ENCODE measurements at places on chromosomes 6 and 20. TPM values are rescaled to one million over a fixed set of nuclear protein-coding genes. Genes with fewer than 3 reads are reported as not detected.

GRCh38 chr6:41088451-41088850 is 15.7 kb downstream of the NFYA start:
- peak; percentile 43 for DNase-seq

- no peak for DNase-seq
These were observed 6.9 kb upstream of the DLL1 start for GRCh38 chr6:170297576-170298330.

DNA sequence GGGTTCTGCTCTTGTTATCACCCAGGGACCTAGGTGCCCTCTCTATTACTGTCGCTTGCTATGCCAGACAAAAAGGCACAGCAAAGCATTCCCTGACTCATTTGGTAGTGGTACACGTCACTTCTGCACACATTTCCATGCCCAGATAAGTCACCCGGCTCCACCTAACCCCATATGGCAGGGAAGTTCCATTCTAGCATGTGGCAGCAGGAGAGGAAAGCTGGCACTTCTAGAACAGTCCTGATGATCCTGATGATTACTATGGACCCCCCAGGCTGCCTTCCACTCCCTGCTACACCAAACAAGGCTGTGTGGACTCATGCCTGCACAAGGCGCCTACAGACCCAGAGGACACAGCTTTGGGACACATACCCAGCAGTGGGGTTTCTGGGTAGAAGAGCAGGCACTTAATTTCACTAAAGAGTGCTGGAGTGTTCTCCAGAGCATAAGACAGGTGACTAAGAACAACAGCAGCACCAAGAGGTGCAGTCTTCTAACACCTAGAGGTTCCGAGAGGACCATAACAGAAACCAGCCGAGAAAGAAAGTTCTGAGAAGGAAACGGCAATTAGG is 53.5 kb upstream of the NELFCD start:
- DNase-seq: no peak

GRCh38 chr6:47075168-47075567 is 33.0 kb upstream of the ADGRF1 start:
- DNase-seq: no peak

DNA sequence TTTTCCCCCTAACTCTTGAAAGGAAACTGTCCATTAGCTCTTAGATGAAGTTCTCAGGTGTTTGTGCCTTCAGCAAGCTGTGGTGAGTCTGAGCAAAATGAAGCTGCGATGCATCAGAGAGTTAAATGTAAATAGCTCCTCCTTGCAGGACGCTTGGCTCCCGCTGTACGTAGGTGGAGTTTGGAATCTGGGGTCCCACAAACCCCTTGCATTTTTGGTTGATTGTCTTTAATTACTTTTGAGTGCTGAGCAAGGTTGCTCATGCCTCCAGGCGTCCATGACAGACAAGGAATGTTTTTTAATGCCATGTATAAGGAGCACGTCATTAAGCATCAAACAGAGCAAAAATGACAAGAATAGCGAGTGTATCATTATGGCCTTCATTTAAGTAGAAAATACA is 300.5 kb downstream of the TFAP2C start:
- no peak for DNase-seq

GRCh38 chr6:56334937-56335336 is 87.6 kb upstream of the COL21A1 start:
- no peak for DNase-seq

- DNase-seq: peak; percentile 62
These were observed 142.9 kb upstream of the OLIG3 start for GRCh38 chr6:137637121-137637520.

- DNase-seq: peak; percentile 47
These were observed 43.4 kb upstream of the CDYL start for GRCh38 chr6:4732691-4733315.

GRCh38 chr6:74404366-74404765 is 708.4 kb downstream of the CD109 start:
- DNase-seq: no peak

GRCh38 chr20:47317127-47317895 is 39.2 kb downstream of the ZMYND8 start:
- peak; percentile 76 for DNase-seq

GRCh38 chr6:106966229-106966628 is 8.3 kb downstream of the CD24 start:
- DNase-seq: no peak

DNA sequence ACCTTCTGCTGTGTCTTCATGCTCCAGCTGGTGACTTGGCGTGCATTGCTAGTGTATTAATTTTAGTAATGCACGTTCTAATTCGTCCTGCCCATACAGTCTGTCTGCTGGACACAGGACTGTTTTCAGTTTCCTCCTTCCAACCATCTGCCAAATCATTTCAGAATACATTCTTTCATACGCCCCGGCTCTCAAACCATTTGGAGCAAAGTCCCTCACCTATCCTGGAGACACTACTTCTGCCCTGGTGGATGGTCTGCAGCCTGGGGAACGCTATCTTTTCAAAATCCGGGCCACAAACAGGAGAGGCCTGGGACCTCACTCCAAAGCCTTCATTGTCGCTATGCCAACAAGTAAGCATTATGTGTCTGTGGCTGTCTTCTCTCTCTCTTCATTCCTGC is 60.5 kb downstream of the FNDC1 start:
- DNase-seq: no peak

DNA sequence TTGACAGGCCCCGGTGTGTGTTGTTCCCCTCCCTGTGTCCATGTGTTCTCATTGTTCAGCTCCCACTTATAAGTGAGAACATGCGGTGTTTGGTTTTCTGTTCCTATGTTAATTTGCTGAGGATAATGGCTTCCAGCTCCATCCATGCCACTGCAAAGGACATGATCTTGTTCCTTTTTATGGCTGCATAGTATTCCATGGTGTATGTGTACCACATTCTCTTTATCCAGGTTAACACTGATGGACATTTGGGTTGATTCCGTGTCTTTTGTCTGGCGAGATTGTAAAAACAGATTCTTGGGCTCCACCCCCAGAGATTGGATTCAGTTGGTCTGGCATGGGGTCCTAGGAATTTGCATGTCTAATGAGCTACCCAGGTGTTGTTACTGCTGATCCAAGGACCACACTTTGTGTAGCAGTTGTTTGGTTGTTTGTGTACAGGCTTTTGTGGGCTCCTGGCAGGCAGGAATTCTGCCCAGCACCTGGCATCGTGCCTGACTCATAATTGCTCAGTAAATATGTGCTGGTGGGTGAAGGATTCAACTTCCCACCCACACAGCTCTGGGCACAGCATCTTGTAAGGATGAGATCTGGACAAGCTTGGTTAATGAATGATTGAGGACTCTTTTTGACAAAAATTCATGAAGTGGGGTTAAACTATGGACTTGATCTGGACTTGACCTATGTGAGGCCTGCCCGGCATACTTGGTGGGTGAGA is 5.2 kb downstream of the TOX2 start:
- DNase-seq: no peak

- no peak for DNase-seq
These were observed 526.4 kb downstream of the QKI start for GRCh38 chr6:163940705-163941623.

GRCh38 chr6:154579485-154579884 is 69.0 kb upstream of the CNKSR3 start:
- DNase-seq: no peak

DNA sequence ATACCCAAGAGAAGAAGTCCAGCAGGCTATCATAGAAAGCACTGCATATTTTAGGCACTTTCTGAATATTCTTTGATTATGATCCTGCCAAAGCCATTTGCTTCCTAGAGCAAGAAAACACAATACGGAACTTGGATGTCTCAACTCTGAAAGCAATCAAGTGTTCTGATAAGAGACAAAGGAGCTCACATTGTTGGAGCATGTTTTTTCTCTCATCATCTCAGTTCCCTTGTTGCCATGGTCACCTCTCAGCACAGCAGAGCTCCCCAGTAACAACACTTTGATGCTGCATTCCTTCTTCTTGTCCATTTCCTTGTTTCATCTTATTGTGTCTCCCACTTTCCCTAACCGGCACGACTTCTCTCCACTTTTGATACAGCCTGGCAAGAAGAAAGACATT is 168.7 kb upstream of the FUT9 start:
- DNase-seq: no peak

DNA sequence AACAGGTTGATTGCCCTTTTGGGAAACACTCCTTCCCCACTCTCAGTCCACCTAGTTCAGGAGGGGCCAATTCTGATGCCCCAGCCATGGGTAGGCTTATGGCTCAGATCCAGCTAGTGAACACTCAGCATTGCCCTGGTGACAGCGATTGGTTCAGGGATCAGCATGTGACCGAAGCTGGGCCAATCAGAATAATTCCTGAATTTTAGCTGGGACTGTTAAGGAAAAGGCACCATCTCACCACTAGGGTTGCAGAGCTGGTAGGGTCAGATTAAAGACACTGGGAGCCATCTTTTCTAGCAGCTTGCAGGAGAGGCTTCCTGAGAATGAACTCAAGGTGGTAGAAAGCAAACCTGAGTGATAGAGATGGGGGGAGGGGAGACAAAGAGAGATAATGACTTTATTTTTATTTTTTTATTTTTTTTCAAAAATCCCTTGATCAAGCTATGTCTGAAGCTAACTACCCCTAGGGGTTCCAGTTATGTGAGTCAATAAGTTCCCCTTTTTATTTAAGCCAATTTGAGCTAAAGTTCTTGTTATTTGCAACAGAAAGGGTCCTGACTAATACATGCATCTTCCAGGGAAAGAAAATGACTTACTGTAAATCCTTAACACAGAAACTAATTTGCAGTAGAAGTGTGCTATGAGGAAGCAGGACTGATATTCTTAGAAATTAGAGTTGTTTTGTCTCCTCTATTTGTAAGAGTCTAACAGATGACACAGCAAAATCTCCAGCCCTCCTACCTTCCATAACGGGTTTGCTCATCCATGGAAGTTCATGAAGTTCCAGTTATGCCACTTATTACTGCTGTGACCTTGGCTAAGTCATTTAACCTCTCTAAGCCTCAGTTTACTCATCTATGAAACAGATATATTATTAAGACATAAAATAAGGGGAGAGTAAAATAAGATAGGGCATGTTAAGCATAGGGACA is 44.7 kb downstream of the EYA2 start:
- no peak for DNase-seq

- DNase-seq: no peak
These were observed 77.8 kb upstream of the TGM3 start for GRCh38 chr20:2217857-2218539.

GRCh38 chr6:158467923-158468322 is 92.0 kb upstream of the TMEM181 start:
- DNase-seq: no peak

GRCh38 chr6:43454696-43455530 is 435 bp downstream of the DLK2 start:
- peak; percentile 81 for DNase-seq

DNA sequence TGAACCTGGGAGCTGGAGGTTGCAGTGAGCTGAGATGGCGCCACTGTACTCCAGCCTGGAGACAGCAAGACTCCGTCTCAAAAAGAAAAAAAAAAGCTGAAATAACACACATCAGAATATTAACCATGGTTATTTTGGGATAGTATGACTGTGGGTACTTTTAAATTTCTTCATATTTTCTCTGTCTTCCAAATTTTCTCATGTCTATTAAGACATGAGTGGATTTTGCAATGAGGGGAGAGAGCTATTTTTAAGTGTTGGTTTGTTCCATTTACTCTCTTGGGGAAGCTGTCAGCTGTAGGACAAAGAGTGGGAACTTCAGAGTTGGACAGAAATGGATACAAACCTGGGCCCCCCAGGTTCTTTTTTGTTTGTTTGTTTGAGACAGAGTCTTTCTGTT is 10.3 kb downstream of the ADISSP start:
- DNase-seq: no peak

DNA sequence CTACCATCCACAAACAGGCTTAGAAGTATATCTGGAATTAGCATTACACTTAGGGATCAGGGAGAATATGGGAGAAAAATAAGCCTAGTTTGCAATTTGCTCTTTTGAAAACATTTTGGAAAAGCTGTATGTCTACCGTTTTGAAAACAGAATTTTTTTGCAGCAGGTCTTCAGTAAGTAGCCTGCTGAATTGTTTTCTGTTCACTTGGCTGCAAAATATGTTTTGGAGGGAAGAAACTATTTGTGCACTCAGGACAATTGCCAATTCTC is 39.6 kb downstream of the ILRUN start:
- no peak for DNase-seq

The COL11A2 gene
- polyA plus RNA-seq: 2.3 TPM

The SLC17A2 gene
- polyA plus RNA-seq: 0.54 TPM

The IPCEF1 gene
- 2.7 TPM for polyA plus RNA-seq

The ID4 gene
- polyA plus RNA-seq: 17.9 TPM

The SLC22A1 gene
- 1.4 TPM for polyA plus RNA-seq

The NRSN1 gene
- not detected for polyA plus RNA-seq

The GLO1 gene
- polyA plus RNA-seq: 126 TPM

The PROKR2 gene
- not detected for polyA plus RNA-seq

The ZNF831 gene
- 0.04 TPM for polyA plus RNA-seq

The BCLAF1 gene
- 18.3 TPM for polyA plus RNA-seq

The RAB44 gene
- not detected for polyA plus RNA-seq

The STMND1 gene
- polyA plus RNA-seq: not detected

The DEF6 gene
- polyA plus RNA-seq: 2.7 TPM

The RFX6 gene
- polyA plus RNA-seq: not detected

The PLCB1 gene
- 9.4 TPM for polyA plus RNA-seq

The PLA2G7 gene
- not detected for polyA plus RNA-seq

The UNC93A gene
- 0.56 TPM for polyA plus RNA-seq

The HUS1B gene
- polyA plus RNA-seq: not detected
